8988T (cell line): ENCODE measurements at places on chromosomes 16 and 17.

GRCh38 chr16:81649561-81650184, 129.4 kb upstream of the PLCG2 start:
- no peak for DNase-seq

GRCh38 chr16:80894091-80894490, 89.7 kb upstream of the CDYL2 start:
- no peak for DNase-seq

DNA sequence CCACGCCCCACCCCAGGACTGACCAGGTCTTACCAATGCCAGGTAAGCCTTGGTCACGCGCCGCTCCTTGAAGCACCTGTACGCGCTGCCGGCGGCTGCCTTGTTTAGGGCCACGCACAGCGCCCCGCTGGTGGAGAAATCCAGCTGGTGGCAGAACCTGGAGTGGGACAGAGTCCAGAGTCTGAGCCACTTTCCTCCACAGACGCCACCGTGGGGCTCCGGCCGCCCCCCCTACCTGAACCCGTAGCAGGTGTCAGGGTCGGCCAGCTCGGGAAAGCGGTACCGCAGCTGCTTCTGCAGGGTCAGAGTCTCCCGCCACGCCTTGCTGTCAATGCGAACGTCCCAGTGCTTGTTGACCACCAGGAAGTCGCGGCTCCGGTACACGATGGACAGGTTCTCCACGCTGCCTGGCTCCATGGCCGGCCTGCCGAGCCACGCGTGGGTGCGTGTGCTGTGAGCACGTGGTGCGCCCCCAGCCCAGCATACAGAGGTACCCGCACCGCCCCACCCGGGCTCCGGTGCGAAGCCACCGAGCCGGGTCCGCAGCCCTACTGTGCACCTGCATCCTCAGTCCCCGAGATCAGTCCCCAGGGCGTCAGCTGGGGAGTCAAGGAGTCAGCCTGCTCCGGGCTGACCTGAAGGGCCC, 737 bp downstream of the RPUSD1 start:
- no peak for DNase-seq

DNA sequence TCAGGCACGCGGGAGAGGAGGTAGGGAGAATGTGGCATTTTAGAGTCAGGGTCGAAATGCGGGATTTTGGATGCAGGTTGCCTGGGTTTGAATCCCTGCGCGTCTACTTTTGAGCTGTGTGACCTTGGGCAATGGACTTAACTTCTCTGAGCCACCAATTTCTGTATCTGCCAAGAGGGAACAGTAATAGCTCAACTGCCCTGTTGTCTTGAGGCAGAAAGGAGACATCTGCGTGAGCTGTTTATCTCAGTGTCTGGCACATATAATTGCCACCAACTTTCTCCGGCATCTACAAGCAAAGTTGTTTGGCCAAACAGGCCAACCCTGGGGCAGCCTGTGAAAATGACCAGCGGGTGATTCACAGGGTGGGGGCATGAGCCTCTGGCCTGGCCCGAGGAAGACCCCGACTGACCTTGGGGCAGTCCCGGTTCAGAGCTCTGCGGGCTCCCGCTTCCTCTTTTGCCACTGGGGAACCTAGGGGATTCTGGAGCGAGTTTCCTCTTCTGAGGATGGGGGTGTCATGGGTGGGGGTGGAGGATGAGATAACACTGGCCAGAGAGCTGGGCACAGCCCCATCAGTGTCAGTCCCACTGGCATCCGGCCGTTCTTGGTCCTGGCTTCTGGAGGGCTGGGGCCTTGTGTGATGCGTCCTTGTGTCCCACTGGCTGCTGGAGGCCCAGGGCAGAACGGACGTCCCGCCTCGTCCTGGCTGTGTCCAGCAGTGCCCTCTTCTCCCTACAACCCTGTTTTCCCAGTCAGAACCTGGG, 1.3 kb downstream of the SNN start:
- DNase-seq = no peak

DNA sequence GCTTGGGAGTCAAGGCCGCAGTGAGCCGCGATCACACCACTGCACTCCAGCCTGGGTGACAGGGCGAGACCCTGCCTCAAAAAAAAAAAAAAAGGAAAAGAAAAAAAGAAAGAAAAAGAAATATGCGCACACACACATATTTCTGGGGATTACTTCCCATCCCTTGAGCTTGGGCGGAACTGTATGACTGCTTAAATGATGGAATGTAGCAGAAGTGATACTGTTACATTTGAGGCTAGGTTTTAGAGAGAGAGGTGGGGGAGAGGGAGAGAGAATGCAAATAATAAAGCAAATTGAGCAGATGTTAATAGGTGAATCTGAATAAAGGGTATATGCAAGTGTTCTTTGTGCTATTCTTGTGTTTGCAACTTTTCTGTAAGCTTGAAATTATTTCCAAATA, 12.0 kb upstream of the USP32 start:
- DNase-seq = no peak

- no peak for DNase-seq
Measured at GRCh38 chr17:9408381-9408780, 167.2 kb downstream of the STX8 start.

DNA sequence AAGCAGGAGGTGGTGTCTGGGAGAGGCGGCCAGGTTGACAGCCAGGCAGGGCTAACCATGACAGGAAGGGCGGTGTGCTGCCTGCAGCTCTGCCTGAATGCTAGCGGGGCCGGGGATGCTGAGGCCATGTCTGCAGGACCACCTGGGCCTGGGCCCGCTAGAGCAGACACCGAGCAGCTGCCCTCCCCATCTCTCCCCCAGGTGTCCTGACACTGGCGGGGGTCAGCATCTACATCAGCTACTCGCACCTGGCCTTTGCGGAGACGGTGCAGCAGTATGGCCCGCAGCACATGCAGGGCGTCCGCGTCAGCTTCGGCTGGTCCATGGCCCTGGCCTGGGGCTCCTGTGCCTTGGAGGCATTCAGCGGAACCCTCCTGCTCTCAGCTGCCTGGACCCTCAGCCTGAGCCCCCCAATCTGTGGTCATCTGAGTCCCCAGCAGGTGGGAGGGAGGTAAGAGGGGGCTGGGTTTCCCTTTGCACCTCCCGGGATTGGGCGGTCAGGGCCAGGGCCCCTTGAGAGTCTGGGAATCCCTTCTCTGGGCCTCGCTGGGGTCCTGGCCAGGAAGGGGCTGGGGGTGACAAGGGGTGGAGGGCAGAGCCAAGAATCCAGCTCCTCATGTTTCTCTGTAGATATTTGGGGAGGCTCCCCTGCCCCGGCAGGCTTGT, 7.5 kb downstream of the TMEM235 start:
- no peak for DNase-seq

- DNase-seq = no peak
Measured at GRCh38 chr16:87326151-87326571, 9.0 kb upstream of the C16orf95 start.

GRCh38 chr16:14196539-14196938, 125.4 kb downstream of the MRTFB start:
- DNase-seq = no peak

GRCh38 chr16:84800158-84800978, 19.4 kb upstream of the CRISPLD2 start:
- no peak for DNase-seq

DNA sequence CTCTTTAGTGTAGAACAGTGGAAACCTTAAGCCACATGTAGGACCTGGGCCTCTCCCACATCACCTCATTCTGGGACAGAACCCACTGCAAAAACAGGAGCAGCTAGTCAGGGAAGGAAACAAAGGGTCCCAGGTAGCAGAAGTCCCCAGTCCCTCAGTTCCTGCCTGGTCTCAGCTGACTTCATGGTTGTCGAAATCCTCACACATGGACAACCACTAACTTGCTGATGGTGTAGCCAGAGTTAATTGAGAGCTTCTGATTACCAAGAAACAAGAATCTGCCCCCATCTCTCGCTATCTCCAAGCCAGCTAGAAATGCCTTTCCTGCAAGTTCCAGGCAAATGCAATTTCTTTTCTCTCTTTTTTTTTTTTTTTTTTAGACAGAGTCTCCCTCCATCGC, 3.6 kb upstream of the ARL5C start:
- DNase-seq = no peak

DNA sequence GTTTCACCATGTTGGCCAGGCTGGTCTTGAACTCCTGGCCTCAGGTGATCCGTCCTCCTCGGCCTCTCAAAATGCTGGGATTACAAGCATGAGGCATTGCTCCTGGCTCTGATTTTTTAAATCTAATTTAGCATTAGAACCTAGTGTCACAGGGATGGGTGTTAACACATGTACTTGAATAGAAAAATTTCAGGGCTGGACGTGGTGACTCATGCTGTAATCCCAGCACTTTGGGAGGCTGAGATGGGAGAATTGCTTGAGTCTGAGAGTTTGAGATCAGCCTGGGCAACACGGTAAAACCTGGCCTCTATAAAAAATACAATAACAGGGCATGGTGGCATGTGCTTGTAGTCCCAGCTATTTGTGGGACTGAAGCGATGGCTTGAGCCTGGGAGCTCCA, 6.0 kb upstream of the RNF135 start:
- DNase-seq = no peak

DNA sequence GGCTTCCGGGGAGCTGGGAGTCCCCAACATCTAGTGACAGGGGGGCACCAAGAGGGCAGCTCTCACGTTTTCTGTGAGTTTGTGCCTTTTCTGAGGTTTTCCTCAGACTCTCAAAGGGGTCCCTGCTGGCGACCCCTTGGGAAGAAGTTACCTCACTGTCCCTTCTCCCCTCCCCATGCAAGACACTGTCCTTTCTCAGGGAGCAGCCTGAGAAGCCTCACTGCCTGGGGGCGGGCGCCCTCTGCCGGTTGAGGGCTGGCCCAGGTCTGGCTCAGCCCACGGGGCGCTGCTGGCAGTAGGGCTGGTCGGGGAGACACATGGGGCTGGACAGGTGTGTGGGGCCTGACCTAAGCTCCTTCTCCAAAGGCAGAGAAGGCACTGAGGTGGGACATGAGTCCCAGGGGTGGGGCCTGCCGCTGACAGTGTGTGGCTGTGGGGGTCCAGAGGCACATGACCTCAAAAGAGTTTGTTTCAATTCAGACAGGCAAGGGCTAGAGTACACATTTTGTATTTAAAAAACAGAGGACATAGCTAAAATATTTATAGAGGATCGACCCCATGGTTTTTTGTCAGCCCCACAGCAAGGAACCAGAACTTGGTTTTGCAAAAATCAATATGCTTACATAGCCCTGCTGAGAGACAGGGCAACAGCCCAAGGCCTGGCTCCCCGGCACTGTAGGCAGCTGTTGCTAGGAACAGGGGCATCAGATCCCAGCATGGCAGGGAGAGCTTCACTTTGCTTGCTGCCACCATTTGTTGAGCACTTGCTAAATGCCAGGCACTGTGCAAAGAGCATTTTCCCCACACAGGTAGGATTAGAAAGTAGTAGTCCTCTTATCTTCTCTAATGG, 18.5 kb upstream of the ALDH3A1 start:
- DNase-seq = peak; percentile 77

DNA sequence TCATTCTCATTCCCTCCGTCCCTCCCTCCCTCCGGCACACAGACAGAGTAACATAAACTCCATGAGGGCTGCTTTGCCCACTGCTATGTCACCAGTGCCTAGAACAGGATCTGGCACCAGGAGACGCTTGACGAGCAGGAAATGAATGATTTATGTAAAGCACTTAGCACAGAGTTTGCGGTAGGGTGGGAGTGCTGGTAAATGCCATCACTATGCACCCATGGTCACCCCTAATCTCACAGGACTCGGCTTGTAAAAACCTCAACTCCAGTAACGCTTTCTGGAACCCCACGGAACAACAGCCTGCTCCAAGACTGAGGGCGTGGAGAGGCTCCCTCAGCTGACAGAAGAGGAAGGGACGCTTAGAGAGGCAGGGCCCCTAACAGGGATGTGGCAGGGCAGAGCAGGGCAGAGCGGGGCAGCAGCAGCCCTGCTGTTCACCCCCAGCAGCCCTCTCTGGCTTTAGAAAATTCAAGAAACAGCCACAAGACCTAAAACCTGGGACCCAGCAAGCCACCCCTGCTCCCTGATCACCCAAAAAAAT, 156.9 kb downstream of the C16orf78 start:
- DNase-seq = no peak

- DNase-seq = no peak
Measured at GRCh38 chr17:31297090-31297489, at the start of gene OMG. Gene OMG (minus strand): TSS chr17:31297239. CDS start chr17:31296331, 908 bp downstream.

GRCh38 chr16:31023627-31024226, 9.6 kb upstream of the STX4 start:
- DNase-seq = no peak

DNA sequence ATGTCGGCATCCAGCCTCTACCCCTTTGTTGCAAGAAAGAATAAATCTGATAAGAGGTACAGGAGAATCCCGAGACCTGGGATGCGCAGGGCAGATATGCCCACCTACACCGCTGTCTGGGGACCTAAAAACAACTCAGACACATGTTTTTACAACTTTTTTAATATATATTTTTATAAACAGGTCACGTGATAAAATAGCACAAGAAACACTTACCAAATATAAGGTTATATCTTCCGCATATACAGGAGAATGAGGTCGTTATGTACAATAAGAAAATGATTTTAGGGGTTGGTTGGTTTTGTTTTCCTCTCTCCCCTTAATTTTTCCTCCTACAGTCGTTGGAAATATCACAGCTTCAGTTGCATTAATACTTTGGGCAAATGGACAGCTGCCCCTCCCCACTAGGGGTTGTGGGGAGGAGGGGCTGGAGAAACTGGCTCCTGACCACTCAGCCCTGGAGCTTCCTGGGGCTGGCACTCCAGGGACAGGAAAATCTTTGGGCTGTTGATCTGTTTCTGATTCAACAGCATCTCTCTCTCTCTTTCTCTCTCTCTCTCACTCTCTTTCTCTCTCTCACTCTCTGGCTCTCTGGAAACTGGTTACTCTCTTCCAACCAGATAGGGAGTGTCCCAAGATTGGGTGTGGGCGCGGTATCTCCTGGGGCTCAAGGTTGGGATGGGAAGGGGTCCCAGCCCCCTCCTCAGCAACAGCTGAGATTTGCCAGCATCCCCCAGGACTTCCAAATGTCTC, 2.3 kb upstream of the WDR24 start:
- DNase-seq = no peak

- DNase-seq = no peak
Measured at GRCh38 chr17:2928294-2928890, 132.2 kb downstream of the RAP1GAP2 start.

GRCh38 chr16:31696968-31697743, 169.5 kb downstream of the AHSP start:
- DNase-seq = no peak

DNA sequence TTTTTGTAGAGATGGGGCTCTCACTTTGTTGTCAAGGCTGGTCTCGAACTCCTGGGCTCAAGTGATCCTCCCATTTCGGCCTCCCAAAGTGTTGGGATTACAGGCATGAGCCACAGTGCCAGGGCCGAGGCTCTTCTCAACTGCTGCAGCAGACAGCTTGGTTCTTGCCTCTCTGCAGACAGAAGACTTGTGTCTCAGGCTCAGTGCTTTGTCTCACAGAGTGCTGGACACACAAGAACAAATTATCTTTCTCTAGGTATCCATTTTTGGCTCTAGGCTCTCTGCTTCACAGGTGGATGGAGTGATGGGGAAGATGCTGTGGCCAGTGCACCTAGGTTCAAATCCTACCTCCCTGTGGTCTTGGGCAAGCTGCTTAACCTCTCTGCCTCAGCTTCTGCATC, 80.8 kb upstream of the RNU2-1 start:
- DNase-seq = no peak

DNA sequence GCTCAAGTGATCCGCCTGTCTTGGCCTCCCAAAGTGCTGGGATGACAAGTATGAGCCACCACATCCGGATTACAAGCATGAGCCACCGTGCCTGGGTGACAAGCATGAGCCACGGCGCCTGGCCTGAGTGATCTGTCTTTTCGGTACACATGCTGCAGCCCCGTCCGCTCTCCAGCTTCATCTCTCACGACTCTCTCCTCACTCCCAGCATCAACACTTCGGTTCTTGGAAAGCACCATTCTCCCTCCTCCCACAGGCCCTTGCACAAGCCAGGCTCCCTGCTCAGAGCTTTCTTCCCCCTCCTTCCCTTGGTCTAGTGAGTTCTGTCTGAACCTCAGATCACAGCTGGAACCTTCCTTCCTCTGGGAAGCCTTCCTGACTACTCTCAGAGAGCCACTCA, 6.5 kb upstream of the NCBP3 start:
- no peak for DNase-seq
